ENCODE measurements at places on chromosomes 11 and 22.

- peak; percentile 20 for DNase-seq
These were observed 7.1 kb downstream of the USP18 start for GRCh38 chr22:18156878-18157713.

- DNase-seq: no peak
These were observed 426.6 kb downstream of the LARGE1 start for GRCh38 chr22:33493476-33494205.

- no peak for DNase-seq
These were observed 74.0 kb upstream of the PHF21B start for GRCh38 chr22:45083659-45084305.

- no peak for DNase-seq
These were observed 77.4 kb downstream of the TRIM29 start for GRCh38 chr11:120060512-120060911.

GRCh38 chr11:111697933-111698371 is 68.2 kb downstream of the PPP2R1B start:
- no peak for DNase-seq

DNA sequence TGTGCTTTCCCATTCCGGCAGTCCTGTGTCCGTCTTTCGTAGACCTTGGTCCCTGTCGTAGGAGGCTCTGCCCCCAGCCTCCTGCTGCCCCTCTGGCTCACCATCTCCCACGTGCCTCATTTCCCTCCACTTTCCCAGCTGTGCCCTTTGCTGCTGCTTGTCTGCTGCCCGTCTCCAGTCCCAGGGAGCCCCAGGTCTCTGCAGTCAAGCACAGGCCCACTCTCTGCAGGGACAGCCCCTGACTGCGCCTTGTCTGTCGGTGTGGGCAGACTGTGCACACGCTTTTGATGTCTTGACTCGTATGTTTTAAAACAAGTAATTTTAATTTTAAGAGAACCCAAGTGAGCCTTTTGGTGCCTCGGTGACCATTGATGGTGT is 12.4 kb downstream of the DGCR8 start:
- no peak for DNase-seq

- DNase-seq: no peak
These were observed 53.3 kb downstream of the WNT11 start for GRCh38 chr11:76152741-76153570.

GRCh38 chr11:111606986-111607385 is 4.7 kb downstream of the SIK2 start:
- no peak for DNase-seq

GRCh38 chr11:43459246-43459645 is 100.5 kb downstream of the TTC17 start:
- no peak for DNase-seq

DNA sequence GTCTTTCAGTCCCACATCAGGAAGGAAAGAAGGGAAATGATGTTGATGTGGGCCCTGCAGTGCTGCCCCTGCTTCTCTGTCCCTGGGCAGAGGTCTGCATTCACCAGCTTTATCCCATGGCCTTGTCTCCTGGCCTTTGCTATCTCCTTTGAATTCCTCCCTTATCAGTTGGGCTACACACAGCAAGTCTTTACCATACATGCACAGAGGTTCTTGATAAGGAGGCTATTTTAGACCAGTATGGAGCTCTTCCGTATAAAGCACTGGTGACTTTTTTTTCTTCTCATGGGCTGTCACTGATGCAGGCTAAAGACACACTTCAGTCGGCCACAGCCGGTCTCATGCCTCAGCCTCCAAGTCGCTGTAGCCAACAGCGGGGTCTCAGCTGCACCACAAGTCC is 20.2 kb downstream of the MYO18B start:
- DNase-seq: no peak

DNA sequence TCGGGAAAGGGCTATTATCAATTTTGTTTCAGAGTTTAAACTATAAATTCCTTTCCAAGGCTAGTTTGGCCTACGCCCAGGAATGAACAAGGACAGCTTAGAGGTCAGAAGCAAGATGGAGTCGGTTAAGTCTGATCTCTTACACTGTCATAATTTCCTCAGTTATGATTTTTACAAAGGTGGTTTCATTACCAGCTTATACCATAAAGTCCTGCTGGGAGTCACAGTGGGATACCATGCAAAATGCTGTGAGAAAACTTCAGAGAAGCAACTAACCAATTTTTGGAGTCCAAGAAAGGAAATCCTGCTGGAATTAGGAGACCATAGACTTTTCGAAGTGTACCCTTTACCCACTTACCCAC is 17.4 kb upstream of the ZC3H12C start:
- DNase-seq: no peak

DNA sequence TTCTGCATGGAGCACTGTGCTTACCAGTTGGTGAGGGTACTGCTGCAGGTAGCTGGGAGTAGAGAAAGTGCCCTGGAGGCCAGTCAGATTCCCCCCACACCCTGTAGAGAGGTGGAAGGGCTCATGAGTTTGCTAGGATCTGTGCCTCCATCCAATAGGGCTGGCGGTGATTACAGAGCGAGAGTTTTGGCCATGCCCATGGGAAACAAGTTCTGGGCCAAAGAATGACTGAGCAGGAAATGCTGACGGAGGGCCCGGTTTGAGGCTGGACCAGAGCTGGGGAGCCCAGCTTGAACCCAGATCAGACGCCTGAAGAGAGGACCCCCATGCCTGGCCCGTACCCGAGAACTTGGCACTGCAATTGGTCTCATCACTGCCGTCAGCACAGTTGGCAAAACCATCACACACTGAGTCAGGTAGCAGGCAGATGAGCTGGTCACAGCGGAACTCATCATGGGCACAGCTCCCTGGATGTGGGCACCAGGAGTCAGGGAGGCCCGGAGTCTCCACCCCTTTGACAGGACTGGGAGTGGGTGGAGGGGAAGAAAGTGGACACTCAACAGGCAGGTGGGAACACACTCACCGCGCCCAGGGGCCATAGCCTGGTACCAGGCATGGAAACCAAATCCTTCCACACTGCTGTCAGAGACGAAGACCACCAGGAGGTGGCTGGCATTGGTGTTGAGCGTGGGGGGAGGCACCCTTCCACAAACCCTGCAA is 2.1 kb downstream of the MFRP start:
- no peak for DNase-seq

DNA sequence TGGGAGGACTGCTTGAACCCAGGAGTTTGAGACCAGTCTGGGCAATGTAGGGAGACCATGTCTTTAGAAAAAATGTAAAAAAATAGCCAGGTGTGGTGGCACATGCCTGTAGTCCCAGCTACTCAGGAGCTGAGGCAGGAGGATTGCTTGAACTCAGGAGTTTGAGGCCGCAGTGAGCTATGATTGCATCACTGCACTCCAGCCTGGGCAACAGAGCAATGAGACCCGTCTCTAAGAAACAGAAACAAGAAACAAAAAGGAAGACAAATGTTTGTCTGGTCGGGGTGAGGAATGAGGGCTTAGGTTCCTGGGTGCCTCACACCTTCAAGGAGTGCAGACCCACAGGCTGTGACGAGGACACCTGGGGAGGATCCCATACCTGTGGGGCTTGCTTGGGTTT is 191.9 kb downstream of the CEP164 start:
- DNase-seq: no peak

- DNase-seq: no peak
These were observed 16.8 kb upstream of the PAFAH1B2 start for GRCh38 chr11:117127171-117127901.

- no peak for DNase-seq
These were observed 67.9 kb downstream of the KCNC1 start for GRCh38 chr11:17802491-17802890.

- no peak for DNase-seq
These were observed 159.6 kb upstream of the CADM1 start for GRCh38 chr11:115663790-115664189.

GRCh38 chr11:128305588-128305987 is 281.8 kb downstream of the ETS1 start:
- DNase-seq: no peak

GRCh38 chr11:61718621-61719302 is 33.7 kb upstream of the MYRF start:
- no peak for DNase-seq

GRCh38 chr11:75851203-75851602 is 36.2 kb downstream of the UVRAG start:
- no peak for DNase-seq
